Stimulated activated CD4-positive, alpha-beta T cell treated with anti-CD3 and anti-CD28 coated beads, Interleukin-1b, Interleukin-23, amount 100 ng/mL, for 24 hours (primary cell): ENCODE measurements at places on chromosomes 2 and 18.

GRCh38 chr18:24011123-24011917 lies 3.2 kb upstream of the TTC39C start:
- no peak for DNase-seq

- no peak for DNase-seq
Observed at GRCh38 chr2:217694291-217694690, 308.5 kb downstream of the TNS1 start.

GRCh38 chr18:6279308-6279707 lies 135.4 kb downstream of the L3MBTL4 start:
- no peak for DNase-seq

DNA sequence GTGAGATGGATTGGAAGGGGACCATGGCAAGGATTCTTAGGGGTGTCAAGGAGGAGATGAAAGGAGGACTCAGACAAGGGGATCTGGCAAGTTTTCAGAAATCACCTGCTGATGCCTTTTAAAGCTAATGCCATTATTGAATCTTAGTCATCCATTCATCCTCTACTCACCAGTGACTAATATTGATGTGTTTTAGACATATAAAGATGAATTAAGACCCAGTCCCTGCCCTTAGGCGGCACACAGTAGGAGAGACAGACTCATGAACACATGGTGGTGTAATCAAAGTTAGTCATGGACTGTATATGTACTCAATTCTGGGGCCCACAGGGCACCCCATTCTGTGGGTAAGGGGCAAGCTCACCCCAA lies 56.5 kb upstream of the ATL2 start:
- no peak for DNase-seq

GRCh38 chr2:99027856-99028255 lies 91.8 kb upstream of the CRACDL start:
- DNase-seq: no peak

DNA sequence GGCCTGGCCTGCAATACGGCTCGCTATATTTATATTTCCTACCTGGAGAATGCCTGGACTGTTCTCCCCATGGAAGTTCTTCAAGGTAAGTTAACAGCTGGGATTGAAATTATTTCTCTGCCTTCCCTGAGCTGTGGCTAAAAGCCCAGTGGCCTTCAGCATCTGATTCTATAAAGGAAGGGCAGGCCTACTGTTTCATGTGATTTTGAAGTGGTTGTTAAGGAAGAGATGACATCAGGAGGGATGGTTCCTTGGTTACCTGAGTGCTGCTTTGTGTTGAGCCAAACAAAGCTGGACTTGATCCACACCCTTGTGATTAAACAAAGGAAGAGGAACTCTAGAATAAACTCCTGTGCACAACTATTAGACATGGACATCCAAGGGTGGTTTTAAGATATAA lies 61.6 kb downstream of the MFSD6 start:
- no peak for DNase-seq

DNA sequence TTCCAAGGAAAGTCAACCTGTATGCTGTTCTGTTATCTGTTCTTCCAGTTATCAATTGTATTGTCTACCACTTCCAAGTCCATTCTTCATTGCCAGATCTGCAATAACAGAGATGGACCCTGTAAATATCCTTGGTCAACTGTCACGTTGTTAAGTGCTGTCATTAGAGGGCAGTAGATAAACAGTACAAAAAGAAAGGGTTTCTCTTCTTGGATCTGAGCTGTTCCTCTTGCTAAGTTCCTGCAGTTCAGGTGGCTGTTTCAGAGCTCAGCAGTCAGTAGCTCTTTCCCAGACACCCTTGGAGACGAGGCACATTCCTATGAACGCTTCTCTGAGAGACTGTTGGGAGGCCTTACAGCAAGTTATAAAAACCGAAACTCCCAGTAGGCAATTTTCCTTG lies 957.1 kb upstream of the CHAC2 start:
- DNase-seq: no peak

- no peak for DNase-seq
Observed at GRCh38 chr2:143481733-143482132, 352.5 kb downstream of the ARHGAP15 start.

- DNase-seq: no peak
Observed at GRCh38 chr2:174779361-174779928, 15.2 kb upstream of the CHRNA1 start.
